ENCODE measurements at places on chromosomes 11 and 22. TPM values are rescaled to one million over a fixed set of nuclear protein-coding genes. Genes with fewer than 3 reads are reported as not detected.

Gene C11orf42
- total RNA-seq = not detected

Gene RBFOX2
- total RNA-seq = 179 TPM

Gene EFEMP2
- total RNA-seq = 141 TPM

Gene KCNK4
- not detected for total RNA-seq

Gene MOB2
- 15.0 TPM for total RNA-seq

Gene PATE2
- not detected for total RNA-seq

Gene DEPDC7
- 21.1 TPM for total RNA-seq

Gene SCGB1D2
- not detected for total RNA-seq

Gene RRM1
- total RNA-seq = 41.5 TPM

Gene HOATZ
- not detected for total RNA-seq

Gene OR52H1
- not detected for total RNA-seq

Gene POU2AF1
- total RNA-seq = not detected

Gene NFAM1
- not detected for total RNA-seq

Gene MPEG1
- not detected for total RNA-seq

Gene PRRG4
- 0.21 TPM for total RNA-seq

Gene DTX4
- total RNA-seq = 7.9 TPM

Gene FOLH1
- total RNA-seq = not detected

Gene CSRP3
- 31.7 TPM for total RNA-seq

Gene OR10G6
- not detected for total RNA-seq

Gene OR4A16
- total RNA-seq = not detected

Gene CYB5R2
- total RNA-seq = not detected

Gene FZD4
- 6.6 TPM for total RNA-seq

Gene HTR3A
- not detected for total RNA-seq

Gene GGTLC2
- total RNA-seq = not detected

Gene SMTNL1
- total RNA-seq = 0.21 TPM

Gene RAG2
- not detected for total RNA-seq

Gene UBQLN3
- total RNA-seq = 0.16 TPM

Gene CREB3L1
- total RNA-seq = 23.6 TPM

Gene C22orf42
- total RNA-seq = not detected

Gene H19
- total RNA-seq = 10,998 TPM

Gene SCGB1C1
- total RNA-seq = not detected

Gene PKNOX2
- total RNA-seq = 22.1 TPM

Gene PPFIBP2
- 33.4 TPM for total RNA-seq

Gene MUC5AC
- total RNA-seq = not detected

Gene SYT13
- total RNA-seq = not detected

Gene MIOX
- total RNA-seq = not detected

Gene TSGA10IP
- not detected for total RNA-seq

Gene RAD9A
- 5.5 TPM for total RNA-seq

Gene CHADL
- 4.0 TPM for total RNA-seq

Gene MED17
- total RNA-seq = 35.7 TPM

Gene DGCR6
- total RNA-seq = 2.3 TPM

Gene PANX3
- total RNA-seq = not detected

Gene SCN4B
- 0.16 TPM for total RNA-seq

Gene KRTAP5-1
- not detected for total RNA-seq

Gene SART1
- 32.3 TPM for total RNA-seq

Gene ZDHHC13
- 4.1 TPM for total RNA-seq

Gene ZNF280B
- total RNA-seq = 3.6 TPM

Gene FREY1
- total RNA-seq = 0.29 TPM

Gene RASSF10
- total RNA-seq = not detected

Gene SRSF8
- total RNA-seq = 28.7 TPM

Gene PTS
- 27.9 TPM for total RNA-seq

Gene MIAT
- total RNA-seq = 0.70 TPM
